COLO829 (cell line): ENCODE measurements at places on chromosomes 13 and 19.

DNA sequence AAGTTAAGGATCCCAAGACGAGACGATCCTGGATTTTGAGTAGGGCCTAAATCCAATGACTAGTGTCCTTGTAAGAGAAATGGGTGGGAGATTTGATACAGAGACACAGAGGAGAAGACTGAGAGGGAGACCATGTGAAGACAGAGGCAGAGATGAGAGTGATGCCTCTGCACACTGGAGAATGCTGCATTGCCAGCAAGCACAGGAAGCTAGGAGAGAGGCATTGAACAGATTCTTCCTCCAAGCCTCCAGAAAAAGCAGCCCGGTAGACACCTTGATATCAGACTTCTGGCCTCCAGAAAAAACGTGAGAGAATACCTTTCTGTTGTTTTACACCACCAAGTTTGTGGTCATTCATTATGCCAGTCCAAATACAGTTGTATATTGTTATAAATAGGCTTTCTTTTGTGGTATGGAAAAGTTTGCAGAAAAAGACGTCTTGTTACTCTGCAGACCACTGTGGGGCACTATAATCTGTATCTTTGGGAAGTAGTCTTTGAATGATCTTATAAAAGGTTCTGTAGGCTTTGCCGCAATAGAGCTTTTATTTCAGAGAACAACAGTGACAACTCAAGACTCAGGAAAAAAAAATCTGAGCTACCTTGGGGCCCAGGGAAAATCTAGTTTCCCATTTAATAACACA is 17.9 kb upstream of the RFC3 start:
- DNase-seq = peak; percentile 58

- no peak for DNase-seq
Measured at GRCh38 chr13:75481176-75482069, 546 bp downstream of the TBC1D4 start.

- no peak for DNase-seq
Measured at GRCh38 chr19:8643860-8644653, 13.6 kb downstream of the NFILZ start.

DNA sequence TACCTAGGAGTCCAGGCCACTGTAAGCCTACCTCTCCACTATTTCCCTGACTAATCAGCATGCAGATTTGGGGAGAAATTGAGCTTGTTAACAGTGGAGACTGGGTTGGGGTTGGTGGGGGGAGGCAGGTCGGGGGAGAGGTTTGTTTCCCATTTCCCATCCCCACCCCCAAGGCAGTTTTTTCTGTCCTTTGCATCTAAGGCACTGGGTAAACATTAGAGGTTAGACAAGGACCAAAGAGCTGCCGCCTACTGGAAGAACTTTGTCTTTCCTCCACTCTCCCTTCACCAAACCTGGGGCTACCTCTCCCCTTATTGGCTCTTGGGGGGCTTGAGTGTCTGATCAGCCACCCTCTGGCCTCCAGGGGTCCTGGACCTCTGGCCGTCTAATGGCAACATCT is 953 bp downstream of the KCNN4 start:
- no peak for DNase-seq

DNA sequence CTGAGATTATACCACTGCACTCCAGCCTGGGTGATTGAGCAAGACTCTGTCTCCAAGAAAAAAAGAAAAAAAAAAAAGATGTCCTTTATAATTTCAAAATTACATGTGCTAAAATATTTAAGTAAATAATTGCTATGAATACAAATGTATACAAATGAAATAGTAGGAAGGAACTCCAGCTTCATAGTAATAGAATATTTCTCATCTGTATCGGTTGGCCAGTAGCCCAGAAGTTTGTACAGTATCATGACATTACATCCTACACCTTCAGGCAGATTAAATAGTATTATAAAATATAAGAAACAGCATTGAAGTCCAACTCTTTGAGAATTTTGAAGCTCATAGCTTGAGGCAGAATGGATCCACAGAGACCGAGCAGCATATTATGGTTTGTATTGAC is 36.5 kb upstream of the CLDN10 start:
- DNase-seq = no peak

DNA sequence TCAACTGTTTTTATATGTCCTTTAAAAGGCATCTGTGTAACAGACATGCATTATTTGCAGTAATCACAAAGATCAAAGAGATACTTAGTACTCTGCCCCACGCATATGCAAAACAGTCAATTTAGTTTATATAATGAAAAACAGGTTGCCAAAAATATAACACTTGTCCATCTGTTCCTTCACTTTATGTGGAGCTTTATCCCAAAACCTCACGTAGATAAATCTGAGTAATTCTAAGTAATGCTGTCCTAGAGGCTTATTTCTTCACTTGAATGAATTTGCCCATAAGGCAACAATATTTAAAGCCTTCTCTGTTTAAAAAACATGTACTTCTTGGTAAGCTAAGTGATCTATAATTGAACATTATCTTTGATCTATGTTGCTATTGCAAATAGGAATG is 20.3 kb upstream of the SLITRK6 start:
- DNase-seq = peak; percentile 18
